ENCODE measurements at places on chromosomes 3 and 15.

DNA sequence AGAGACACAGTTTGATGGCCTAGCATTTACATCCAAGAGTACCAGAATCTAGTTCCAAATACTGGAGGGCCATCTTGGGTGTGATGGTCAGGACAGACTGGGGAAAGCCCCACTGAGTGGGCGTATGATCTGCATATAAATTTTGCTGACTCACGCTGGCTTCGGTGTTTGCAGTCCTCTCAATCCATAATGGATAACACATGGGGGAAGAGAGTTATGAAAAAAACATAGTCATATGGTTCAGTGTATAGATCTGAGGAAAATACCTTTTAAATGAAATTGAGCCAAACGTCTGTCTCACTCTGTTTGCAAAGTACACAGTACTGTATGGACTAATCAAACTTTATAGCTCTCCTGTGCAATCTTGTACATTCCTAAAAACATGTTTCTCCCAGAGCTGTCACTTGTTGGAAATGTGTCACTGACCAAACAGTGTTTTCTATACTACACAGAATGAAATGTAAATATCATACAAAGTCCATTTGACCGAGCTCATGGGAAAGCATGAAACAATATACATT lies 125.3 kb upstream of the THBS1 start:
- no peak for DNase-seq

- DNase-seq = no peak
Observed at GRCh38 chr3:67382536-67382935, 271.9 kb downstream of the SUCLG2 start.

DNA sequence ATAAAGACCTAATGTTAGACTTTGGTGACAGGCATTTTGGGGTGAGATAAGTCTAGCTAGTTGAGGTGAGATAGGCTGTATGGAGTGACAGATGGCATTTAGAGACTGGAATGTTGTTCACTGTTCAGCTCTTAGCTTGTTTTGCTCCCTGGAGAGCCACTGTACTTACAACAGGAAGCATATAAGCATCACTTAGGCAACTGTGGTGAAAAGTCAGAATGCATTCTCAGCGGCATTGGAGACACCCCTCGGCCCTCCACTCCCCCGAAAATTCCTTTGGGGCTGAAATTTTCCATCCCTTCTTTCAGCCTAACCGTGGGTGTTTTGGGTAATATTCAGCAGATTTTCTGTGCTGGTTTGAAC lies 73.4 kb downstream of the SLCO3A1 start:
- DNase-seq = no peak

- DNase-seq = no peak
Observed at GRCh38 chr3:149555927-149556326, 81.4 kb downstream of the TM4SF4 start.

- DNase-seq = no peak
Observed at GRCh38 chr3:18345015-18345367, 80.1 kb downstream of the SATB1 start.

GRCh38 chr3:177237206-177237605 lies 39.9 kb upstream of the TBL1XR1 start:
- no peak for DNase-seq

- no peak for DNase-seq
Observed at GRCh38 chr3:98906230-98906629, 4.7 kb upstream of the DCBLD2 start.

GRCh38 chr3:125675791-125676190 lies 80.5 kb upstream of the OSBPL11 start:
- DNase-seq = no peak

DNA sequence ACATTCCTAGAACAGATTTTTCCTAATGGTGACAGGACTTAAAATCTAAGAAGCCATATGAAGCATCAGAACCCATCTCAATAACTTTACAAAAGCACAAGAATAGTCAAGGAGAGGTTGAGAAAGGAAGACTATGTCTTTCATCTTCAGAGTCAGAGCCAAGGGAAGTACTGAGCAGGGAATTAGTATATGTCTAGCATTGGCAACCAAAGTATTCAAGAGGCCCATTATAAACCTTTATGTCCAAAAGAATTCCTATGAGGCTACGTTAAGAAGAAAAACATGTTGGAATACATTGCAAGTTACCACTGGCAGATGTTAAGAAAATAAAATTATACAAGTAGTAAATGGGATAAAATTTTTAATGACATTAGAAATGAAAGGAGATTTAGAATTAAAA lies 150.5 kb downstream of the MAGI1 start:
- DNase-seq = no peak

- DNase-seq = no peak
Observed at GRCh38 chr3:52388933-52389332, 56.0 kb downstream of the SEMA3G start.

DNA sequence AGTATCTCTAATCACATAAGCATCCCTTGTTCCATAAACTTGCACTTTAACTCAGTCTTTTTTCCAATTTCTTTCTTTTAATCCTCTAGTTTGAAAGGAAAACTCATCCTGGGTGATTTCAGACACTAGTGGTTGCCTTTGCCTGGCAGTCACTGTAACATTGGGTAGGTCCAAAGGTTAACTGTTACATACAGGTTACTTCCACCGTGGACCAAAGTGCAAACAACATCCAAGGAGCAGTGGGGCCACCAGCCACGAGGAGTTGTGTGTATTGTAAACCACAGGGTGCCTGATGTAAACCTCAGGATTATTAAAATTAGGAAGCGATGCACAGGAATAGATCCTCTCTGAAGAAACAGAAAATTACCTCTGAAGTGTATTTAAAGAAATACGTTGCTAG lies 75.0 kb downstream of the HCN4 start:
- no peak for DNase-seq

- no peak for DNase-seq
Observed at GRCh38 chr3:20552605-20553275, 366.7 kb upstream of the SGO1 start.

GRCh38 chr3:195113536-195114425 lies 157.2 kb downstream of the XXYLT1 start:
- DNase-seq = no peak

- DNase-seq = no peak
Observed at GRCh38 chr3:47961815-47962606, 54.2 kb downstream of the MAP4 start.

DNA sequence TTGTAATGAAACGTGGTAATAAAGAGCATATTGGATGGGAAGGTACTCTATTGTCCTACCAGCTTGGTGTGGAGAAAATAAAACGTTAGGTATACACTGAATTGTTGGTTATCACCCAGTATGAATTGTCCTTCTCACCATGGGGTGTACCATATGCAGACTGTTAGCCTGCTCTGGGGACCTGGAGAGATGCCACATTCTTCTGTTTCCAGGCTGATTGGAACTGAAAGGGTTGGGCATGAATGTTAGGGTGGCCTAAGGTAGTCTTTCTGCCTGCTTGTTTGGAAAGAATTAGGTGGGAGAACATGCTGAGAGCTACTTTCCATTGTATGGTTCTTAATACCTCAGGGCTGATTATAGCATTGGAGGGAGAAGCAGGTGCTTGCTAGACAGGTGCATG lies 340.6 kb downstream of the PTPRG start:
- DNase-seq = no peak

DNA sequence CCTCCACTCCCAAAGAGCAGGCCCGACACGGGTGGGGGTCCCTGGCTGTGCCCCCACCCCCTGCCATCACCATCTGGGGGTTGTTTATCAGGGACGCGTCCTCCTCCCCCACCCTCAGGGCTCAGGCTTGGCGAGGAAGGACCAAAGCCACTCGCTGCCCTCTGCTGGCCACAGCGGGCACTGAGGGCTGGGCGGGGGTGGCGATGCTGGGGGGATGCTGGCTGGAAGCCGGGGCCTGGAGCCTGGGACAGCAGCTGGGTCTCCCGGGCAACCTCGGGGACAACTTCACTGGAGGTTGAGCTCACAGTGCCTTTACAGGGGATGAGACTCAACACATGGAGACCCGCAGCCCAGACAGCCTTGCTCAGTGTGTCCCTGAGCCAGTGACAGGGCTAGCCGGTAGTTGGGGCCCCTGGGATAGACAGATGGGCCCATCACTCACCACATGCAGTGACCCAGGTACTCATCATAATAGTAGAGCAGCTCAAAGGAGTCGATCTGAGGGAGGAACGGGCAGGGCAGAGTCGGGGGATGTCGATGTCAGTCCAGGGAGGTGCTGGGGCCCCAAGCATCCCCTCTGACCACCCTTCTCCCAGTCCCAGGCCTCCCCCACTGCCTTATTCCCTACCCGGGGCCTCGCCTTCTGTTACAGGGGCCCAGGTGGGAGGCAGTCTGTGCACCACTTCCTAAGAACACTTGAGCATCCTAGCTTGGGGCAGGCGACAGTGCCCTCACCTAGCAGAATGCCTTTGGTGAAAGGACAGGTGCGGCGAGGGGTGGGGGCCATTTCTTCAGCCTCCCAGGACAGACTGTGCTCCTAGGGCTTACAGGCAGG lies 5.9 kb upstream of the CALML4 start:
- peak; percentile 57 for DNase-seq

GRCh38 chr15:27902680-27903385 lies 196.3 kb downstream of the OCA2 start:
- no peak for DNase-seq

DNA sequence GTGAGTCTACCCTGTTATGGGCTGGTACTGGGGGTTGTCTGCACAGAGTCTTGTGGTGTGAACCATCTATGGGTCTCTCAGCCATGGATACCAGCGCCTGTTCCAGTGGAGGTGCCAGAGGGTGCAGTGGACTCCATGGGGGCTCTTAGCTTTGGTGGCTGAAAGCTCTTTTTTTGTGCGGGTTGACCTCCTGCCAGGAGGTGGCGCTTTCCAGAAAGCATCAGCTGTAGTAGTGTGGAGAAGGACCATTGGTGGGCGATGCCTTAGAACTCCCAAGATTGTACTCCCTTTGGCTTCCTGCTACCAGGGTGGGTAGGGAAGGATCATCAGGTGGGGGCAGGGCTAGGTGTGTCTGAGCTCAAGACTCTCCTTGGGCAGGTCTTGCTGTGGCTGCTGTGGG lies 602.6 kb downstream of the RSL24D1 start:
- DNase-seq = no peak

GRCh38 chr3:50714946-50715345 lies 40.2 kb downstream of the DOCK3 start:
- DNase-seq = no peak

DNA sequence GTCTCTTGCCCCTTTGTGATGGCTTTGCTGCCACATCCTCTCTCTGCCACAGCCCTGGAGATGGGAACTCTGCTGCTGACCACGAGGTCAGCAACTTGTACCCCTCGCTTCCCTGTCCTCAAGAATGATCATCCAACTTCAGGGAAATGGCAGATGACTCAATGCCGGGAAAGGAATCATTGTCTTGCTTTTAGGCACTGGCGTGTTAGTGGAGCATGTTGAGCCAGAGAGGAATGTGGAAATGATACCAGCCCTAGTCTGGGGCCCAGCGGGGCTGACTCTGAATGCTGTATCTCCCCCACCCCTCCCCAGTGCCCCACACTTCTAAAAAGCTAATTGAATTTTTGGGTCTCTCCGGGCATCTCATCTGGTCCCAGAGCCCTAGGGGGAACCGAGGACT lies 184.9 kb upstream of the BHLHE40 start:
- DNase-seq = no peak

GRCh38 chr3:78926523-78926922 lies 841.3 kb downstream of the ROBO1 start:
- no peak for DNase-seq

GRCh38 chr15:100668348-100668745 lies 66.0 kb downstream of the ASB7 start:
- no peak for DNase-seq

DNA sequence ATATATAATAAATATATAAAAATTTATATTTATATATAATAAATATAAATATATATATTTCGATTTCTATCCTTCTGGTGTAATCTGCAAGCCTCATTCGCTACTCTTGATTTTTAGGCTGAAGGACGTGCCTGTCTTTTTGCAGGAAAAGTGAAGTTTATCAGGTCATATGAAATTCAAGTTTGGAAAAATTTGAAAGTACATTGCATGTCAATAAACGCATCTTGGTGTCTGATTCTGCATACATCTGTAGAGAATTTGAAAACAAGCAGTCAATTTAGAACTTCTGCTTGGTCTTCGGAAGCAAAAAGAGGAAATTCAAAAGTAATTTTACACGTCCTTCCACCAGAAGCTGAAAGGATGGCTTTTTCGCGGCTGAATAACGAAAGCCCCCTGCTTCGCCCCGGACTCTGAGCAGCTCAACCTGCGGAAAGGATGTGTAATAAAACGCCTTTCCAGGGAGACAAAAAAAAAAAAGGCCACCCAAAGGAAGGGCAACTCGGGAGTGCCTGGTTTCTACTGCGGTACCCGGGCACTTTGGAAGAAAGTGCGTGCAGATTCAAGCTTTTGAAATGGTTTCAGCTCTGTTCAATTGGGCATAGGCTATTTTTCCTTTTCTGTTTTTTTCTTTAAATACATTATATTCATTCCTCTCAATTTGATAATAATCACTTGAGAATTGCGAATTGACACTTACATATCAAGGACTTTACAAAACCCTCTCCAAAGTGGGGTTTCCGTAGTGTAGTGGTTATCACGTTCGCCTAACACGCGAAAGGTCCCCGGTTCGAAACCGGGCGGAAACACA lies 1.5 kb upstream of the MYNN start:
- DNase-seq = peak; percentile 69

DNA sequence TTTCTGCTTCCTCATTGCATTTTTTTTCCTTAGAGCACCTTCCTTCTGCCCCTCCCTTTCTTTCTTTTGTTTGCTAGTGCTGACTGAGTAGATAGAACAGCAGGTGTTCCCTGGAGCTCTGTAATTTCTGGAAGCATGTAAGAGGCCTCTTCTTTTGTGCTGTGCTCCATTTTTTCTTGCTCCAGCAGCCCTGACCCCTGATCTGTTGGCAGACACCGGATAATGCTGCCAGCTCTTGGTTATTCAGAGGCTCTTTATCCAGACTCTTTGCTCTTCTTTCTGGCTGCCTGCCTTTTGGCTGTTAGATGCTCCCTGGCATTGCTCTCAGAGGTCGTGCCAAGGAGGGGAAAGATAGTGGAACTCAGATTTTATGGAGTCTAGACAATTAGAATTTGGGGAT lies 104.4 kb upstream of the RBMS3 start:
- no peak for DNase-seq

DNA sequence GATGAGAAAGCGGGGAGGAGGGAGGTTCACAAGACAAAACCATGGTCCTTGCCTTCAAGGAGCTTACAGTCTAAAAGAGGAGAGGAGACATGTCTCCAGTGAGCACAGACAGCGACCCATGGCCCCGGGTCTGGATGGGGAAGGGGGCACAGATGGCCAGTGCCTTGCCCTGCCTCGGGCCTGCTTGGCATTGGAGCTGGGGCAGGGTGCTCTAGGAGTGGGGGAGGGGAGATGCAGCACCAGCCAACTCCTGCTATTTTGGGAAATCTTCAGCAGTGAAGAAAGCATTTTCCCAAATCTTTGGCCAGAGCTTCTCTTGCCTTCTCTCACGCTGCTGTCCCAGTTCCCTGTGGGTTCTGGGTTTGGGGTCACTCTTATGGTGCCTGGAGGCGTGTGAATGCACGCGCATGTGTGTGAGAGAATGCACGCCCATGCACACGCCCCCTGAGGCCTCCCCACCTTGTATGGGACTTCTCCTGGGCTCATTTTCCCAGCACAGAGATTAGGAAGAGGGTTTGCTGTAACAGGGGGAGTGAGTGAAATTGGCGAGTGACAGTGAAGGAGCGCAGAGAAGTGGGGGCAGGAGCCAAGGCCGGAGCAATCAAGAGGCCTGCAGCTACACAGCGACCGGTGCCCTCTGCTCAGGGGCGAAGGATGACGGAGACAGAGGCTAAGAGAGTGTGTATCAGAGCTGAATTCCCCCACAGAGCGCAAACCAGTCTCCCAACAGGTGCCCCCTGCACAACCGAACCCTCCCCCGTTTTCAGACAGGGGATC lies 71.5 kb downstream of the SEMA5B start:
- no peak for DNase-seq

GRCh38 chr3:32733631-32734229 lies 48.7 kb downstream of the CNOT10 start:
- DNase-seq = no peak

GRCh38 chr3:182717216-182717615 lies 76.1 kb upstream of the ATP11B start:
- no peak for DNase-seq
